Caki2 (cell line): ENCODE measurements at places on chromosomes 3 and 15.

DNA sequence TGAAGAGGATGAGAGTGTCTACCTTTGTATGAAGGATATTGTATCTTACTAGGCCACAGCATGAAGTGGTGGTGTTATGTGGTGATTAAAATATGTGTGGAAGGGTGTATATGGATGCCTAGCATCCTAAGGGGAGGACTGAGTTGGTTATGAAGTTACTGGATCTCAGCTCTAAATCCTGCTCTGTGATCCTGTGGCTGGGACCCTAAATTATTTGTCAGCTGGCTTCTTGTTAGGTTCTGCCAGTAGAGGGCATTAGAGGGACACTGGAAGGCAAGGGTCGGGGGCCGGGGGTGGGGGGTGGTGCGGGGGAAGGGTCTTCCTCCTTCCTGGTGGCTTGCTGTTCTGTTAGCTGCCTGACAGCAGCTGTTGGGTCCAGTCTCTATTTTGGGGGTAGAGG lies 34.9 kb downstream of the MORF4L1 start:
- DNase-seq: no peak

- DNase-seq: peak; percentile 12
Measured at GRCh38 chr15:83278191-83278590, 6.3 kb downstream of the BNC1 start.

- DNase-seq: peak; percentile 74
Measured at GRCh38 chr15:29924750-29925149, 102.5 kb upstream of the TJP1 start.

GRCh38 chr3:172213200-172213599 lies 173.8 kb downstream of the FNDC3B start:
- DNase-seq: no peak

- no peak for DNase-seq
Measured at GRCh38 chr3:57194641-57195040, 5.1 kb downstream of the HESX1 start.
